ENCODE measurements at places on chromosomes 16 and 17. TPM values are rescaled to one million over a fixed set of nuclear protein-coding genes. Genes with fewer than 3 reads are reported as not detected.

GRCh38 chr16:49738832-49739231 is 117.1 kb downstream of the ZNF423 start:
- DNase-seq, result no peak

DNA sequence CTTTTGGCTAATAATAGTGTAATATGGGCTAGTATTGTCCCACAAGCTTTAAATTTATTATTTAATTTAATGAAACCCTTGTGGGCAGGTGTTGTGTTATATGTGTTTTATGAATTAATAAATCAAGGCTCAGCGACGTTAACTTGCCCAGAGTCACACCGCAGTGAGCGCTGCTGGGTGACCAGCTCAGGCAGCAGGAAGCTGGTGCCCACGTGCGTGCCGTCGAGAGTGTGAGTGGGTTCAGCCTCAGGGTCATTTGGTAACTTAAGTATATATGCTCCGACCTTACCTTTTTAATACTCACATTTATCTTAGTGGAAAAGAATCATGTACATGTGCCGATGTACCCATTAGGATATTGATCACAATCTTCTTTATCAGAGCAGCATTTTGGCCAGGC is 137.4 kb upstream of the CHMP6 start:
- no peak for DNase-seq

- DNase-seq, result no peak
These were observed 40.2 kb downstream of the GRB2 start for GRCh38 chr17:75365009-75365930.

- no peak for DNase-seq
These were observed 797.5 kb upstream of the EEF2KMT start for GRCh38 chr16:5895137-5895536.

DNA sequence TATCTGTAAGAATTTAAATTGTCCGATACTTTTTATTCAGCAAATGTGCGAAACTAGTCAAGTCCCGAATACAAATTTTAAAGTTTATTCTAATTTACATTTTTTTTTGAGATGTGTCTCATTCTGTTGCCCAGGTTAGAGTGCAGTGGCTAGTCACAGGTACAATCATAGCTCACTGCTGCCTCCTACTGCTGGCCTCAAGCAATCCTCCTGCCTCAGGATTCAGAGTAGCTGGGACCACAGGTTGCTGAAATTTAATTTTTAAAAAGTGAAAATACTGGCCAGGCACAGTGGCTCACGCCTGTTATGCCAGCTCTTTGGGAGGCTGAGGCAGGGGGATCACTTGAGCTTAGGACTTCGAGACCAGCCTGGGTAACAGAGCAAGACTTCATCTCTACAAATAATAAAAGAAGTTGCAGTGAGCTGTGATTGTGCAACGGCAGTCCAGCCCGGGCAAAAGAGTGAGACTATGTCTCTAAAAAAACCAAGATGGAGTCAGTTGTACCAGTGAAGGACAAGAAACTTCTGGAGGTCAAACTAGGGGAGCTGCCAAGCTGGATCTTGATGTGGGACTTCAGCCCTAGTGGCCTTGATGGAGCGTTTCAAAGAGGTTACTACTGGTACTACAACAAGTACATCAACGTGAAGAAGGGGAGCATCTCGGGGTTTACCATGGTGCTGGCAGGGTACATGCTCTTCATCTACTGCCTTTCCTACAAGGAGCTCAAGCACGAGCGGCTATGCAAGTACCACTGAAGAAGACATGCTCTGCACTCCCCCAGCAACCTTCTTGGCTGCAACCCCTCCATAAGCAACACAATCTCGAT is 5.6 kb downstream of the POLG2 start:
- peak; percentile 44 for DNase-seq

DNA sequence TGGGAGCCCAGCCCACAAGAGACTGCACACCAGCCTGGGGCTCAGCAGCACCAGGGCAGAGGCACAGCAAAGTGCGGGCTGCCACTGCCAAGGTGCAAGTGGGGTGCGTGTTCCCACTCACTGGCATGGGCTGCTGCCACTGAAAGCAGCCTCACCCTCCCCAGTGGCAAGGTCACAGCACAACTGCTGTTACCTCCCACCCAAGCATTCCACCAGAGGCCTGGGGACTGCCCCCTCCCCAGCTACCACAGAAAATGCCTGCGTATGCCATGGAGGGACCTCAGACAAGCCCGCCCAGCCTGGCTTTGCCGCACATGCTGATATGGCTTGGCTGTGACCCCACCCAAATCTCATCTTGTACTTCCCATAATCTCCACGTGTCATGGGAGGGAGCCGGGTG is 33.1 kb downstream of the MEAK7 start:
- DNase-seq, result no peak

- no peak for DNase-seq
These were observed 36.0 kb downstream of the CHD9 start for GRCh38 chr16:53090591-53091411.

PLEKHG4 gene
- polyA plus RNA-seq, result 9.1 TPM

SLC13A2 gene
- polyA plus RNA-seq, result not detected
